Lower lobe of right lung (tissue), 2 donors: ENCODE measurements at places on chromosomes 2 and 18. TPM values are rescaled to one million over a fixed set of nuclear protein-coding genes. Genes with fewer than 3 reads are reported as not detected.

Gene KCNIP3
- 2.6 TPM for total RNA-seq

DNA sequence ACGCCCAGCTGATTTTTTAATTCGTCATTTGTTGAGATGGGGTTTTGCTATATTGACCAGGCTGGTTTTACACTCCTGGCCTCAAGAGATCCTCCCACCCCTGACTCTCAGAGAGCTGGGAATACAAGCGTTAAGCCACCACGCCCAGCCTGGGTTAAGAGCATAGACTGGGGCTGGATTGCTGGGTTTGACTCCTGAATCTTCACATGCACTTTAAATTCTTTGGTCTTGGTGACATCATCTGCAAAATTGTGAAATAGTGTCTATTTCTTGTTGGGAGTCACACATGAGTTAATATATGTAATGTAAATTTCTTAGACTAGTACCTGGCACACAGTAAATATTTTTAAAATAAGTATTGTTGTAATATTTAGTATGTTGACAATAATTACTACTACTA lies 257.4 kb downstream of the DOK6 start:
- H3K27ac ChIP-seq: no peak overlapping the region
- H3K4me1 ChIP-seq: no peaks in the 10 kb centered on the region
- no peak overlapping the region for H3K4me3 ChIP-seq

- peak overlapping the region; percentile 97 for H3K4me3 ChIP-seq
- H3K36me3 ChIP-seq: peaks cover 32% of the 10 kb centered on the region
- H3K27ac ChIP-seq: peak overlapping the region; percentile 96
- peaks cover 66% of the 10 kb centered on the region for H3K4me1 ChIP-seq
Measured at GRCh38 chr2:96869281-96869821, 529 bp downstream of the SEMA4C start.

- DNase-seq: peak; percentile 60
- peak overlapping the region; percentile 83 for H3K27ac ChIP-seq
- H3K4me3 ChIP-seq: peak overlapping the region; percentile 89
- peaks cover 47% of the 10 kb centered on the region for H3K4me1 ChIP-seq
- no peaks in the 10 kb centered on the region for H3K36me3 ChIP-seq
- H3K27me3 ChIP-seq: no peaks in the 10 kb centered on the region
Measured at GRCh38 chr2:73112026-73112912, 479 bp downstream of the RAB11FIP5 start.

DNA sequence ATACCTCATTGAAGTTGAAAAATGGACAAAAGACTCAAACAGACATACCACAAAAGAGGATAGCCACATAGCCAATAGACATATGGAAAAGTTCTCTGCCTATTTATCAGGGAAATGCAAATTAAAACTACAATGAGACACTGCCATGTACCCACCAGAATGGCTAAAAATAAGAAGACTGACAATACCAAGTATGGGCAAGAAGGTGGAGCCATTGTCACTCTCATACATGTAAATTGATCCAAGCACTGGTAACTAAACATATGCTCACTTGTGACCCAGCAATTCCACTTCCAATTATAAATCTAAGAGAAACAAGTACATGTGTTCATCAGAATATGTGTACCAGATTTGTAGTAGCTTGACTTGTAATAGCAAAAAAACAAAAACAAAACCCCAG lies 4.6 kb downstream of the LOXHD1 start:
- no peak overlapping the region for H3K4me3 ChIP-seq
- H3K27me3 ChIP-seq: no peaks in the 10 kb centered on the region
- H3K36me3 ChIP-seq: no peaks in the 10 kb centered on the region
- no peak for DNase-seq
- H3K27ac ChIP-seq: no peak overlapping the region

GRCh38 chr2:108449410-108450130 lies 564 bp downstream of the GCC2 start:
- peak overlapping the region; percentile 85 for H3K4me3 ChIP-seq
- DNase-seq: no peak
- H3K36me3 ChIP-seq: peaks cover 34% of the 10 kb centered on the region
- H3K27ac ChIP-seq: peak overlapping the region; percentile 92
- H3K4me1 ChIP-seq: peaks cover 26% of the 10 kb centered on the region
